ENCODE measurements at places on chromosomes 6 and 20.

DNA sequence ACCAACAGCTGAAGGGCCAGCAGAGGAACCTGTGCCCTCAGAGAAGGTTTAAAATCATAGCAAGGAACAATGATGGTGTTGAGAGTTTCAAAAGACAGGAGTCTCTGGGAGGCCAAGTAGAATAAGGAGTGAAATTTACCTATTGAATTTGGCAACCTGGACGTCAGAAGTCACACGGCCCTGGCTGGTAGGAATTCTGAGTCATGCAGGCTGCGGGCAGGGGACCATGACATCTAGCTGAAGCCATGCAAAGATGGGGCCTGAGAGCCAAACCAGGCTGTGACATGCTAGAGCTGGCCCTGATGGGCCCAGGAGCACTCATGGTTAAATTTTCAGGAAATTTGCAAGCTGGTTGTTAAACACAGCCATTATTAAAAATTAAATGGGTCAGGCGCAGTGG lies 64.0 kb upstream of the SNX9 start:
- no peak for DNase-seq

DNA sequence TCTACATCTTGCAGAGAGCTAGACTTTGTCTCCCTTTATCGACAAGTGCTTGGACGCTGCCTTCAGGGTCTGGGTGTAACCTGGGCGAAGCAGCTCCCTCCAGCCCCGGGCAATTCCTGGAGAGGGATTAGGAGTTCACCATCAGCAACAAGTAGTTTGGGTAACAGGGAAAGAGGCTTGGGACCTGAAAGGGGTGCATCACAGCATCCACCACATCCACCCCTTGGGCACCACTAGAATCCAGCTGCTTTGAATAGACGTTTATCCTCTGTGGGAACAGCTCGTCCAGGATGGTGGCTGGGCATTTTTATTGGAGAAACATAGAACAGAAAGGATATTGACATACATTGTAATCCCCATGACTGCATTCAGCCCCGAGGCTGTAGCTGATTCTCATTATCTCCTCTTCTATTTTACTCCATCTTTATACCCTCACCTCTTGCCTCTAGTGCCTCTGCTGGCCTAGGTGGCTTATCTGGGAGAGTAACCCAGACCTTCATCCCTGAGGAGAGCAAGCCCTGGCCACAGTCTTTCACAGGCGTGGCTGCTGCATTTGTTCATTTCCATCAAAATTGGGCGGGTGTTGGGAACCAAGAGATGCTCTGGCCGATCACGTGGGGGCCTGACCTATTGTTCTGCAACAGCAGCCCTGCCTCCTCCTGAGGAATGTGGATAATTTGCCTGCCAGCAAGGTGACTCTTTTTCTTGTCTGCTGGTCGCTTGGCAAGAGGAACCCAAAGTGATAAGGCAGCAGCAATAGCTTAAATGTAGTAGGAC lies 109.2 kb upstream of the RALGAPA2 start:
- no peak for DNase-seq

DNA sequence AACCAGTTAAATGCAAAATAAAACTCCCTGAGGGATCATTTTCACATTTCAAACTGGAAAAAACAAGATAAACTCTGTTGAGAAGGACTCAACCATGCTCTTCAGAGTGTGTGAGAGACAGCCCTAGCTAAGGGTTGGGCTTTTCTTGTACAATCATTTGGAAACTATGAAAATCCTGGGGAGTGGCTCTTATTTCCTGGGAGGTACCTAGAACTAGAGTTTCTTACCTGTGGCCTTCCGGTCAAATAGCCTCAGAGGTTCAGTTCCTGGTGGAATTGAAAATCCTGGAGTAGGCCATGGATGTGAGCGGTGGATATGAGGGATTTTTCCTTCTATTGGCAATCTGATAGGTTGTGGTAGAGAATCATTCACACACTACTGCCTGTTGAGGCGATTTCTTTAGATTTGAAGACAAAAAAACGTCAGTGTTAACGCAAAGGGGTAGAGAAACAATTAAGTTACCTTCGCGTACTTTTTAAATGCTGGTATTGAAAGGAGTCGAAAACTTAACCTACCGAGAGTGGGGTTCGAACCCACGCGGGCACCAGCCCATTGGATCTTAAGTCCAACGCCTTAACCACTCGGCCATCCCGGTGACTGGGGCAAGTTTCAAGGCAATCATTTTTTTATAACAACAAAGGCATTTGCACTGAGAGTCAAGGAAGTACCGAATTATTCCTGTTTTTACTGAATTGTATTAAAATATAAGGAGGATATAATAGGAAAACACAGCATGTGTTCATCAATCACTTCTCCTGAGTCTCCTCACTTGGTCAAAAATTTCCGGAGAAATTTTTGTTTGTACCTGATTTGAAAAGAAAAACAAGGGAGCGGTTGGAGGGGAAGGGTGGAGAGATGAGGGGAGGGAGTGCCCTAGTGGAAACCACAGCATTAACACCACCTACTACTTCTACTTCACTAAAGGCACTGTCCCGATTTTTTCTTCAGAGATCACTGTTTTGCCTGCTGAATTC lies 191.3 kb downstream of the OR2B2 start:
- no peak for DNase-seq

GRCh38 chr6:168397012-168397411 lies 44.0 kb upstream of the SMOC2 start:
- no peak for DNase-seq

DNA sequence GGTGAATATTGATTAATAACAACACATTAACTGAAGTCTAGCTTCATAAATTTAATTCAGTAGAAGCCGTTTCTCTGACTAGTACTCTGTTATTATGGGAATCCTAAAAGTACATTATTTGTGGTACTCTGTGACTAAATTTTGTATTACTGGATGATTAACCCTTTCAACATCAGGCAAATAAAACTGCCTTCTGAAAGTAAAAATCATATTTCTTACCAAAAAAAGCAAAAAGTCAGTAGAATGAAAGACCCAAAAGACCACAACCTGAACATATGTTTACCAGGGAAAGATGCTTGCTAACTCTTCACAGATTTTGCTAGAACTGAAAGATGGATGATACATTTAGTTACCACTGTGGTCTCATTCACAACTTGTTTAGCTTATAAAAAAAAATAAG lies 73.2 kb downstream of the AHI1 start:
- DNase-seq = no peak

- DNase-seq = no peak
Observed at GRCh38 chr6:128525406-128525805, 5.0 kb upstream of the PTPRK start.

- DNase-seq = no peak
Observed at GRCh38 chr6:44699082-44699481, 311.6 kb downstream of the CDC5L start.

GRCh38 chr6:159754959-159755914 lies 6.6 kb upstream of the ACAT2 start:
- no peak for DNase-seq

DNA sequence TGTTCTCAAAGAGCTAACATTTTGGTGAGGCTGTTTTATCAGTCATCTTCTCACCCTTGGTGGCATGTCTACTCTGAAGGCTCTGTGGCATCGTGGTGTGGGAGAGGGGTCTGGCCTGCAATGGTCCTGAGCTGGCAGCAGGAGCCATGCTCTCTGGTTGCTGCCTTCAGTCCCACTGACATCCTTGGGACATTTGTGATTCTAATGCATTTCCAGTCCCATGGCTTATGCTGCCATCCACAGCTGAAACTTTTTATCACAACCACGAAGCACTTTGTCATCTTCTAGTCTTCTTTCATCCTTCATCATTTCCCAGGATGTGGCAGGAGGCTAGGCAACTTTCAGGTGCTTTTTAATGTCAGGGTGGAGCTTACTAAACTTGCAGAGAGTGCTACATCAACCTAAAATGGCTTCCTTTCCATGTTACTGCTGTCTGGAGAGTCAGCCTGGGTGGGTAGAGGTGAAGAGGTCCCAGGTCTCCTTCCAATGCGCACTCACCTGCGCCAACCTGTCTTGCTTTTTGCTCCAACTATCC lies 77.1 kb downstream of the GPR63 start:
- no peak for DNase-seq

DNA sequence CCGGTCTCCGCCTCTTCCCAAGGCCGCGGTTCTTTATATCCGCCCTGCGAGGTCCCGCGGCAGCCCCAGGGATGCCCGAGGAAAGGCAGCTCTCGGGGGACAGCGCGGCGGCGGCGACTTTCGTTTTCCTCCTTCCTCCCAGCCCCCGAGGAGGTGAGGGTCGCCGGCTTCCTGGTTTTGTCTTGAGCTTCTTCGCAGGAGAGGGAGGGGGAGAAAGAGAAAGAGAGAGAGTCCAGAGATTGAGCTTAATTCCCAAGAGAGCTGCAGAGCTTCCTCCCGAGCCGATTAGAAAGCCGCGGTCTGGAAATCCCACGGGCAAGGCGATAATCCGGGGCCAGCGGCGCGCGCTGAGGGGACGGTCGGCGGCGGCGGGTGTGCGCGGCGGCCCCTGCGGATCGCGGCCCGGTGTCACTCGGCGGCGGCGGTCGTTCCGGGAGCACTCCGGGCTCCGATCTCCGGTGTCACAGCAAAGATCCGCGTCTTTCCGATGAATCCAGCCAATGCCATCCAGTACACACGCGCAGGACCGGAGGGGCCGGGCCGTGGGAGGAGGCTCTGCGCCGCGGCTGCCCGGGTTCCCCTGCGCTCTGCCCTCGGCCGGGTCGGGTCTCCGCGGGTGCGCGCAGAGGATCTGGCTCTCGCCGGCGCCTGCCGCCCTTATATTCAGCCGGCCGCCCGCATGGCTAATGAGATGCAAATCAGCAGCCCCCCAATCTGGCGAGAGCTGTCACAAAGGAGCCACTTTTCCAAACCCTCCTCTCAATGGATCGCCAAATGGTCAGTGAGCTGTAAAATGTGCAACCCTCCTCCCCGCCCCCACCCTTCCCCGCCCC lies at the start of gene DLL1:
TSS of gene DLL1 (minus strand) at position 783 of the 833 bp plus-strand sequence. CDS start 939 bp downstream, outside the sequence.
- no peak for DNase-seq

GRCh38 chr20:50690650-50691572 lies at the start of gene RIPOR3:
TSS of gene RIPOR3 (minus strand) at chr20:50691542. CDS start at chr20:50691128, 414 bp downstream.
- DNase-seq = no peak

DNA sequence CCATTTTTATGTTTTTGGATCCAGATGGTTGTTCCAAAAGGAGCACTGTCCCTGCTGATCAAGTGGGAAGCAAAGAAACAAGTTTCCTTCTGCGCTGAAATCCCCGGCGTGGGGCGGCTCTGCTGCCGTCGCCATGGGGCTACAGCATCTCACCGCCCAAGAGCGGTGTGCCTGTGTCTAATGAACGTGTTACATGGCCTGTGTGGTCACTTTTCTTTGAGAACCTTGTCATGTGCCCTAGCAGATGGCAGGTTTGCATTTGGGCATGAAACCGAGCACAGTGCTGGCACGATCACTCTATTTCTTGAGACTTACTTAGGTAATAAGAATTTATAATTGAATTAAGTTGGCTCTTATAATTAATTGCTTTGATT lies 51.9 kb downstream of the ZDHHC14 start:
- no peak for DNase-seq

GRCh38 chr6:159594750-159595117 lies 98.3 kb downstream of the SOD2 start:
- no peak for DNase-seq

DNA sequence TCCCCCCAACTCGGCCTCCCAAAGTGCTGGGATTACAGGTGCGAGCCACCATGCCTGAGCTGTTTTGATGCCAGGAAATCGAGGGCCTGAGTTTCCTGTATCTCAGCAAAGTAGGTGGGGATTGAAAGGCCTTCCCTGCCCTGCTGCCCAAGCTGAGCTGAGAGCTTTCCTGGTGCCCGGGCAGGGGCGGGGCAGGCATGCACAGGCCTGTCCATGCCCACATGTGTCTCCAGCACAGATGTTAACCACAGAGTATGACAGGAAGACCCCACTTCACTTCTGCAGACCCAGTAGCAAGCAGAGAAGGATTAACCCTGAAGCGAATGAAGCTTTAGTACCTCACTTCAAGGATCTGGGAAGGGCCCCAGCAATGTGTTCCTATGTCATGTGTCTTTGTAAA lies 66.0 kb downstream of the GPR6 start:
- DNase-seq = no peak

DNA sequence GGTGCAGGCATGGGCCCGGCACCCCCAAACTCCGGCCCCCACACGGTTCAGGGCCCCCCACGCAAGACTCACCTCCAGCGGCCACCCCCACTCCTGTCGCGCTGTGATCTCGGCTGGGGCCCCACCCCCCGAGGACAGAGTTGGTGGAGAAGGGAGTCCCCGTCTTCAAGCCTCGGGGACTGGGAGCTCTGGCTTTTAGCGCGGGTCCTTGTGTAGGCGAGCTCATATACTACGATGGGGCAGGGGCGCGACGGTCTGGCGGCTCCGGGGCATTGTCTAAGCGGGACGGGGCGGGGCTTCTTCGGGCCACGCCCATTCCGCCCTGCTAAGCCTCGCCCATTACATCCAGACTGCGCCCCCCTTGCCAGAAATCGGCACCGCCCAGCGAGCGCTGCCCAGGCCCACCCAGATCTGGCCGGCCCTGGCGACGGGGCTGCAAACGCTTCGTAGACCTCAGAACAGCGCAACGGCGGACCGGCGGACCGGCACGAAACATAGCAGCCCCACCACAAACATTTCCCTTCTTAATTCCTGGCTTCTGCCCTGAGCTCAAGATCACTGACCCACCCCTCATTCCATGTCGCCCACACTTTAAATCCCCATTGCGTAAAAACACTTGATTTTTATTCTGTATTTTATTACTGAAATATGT lies 1.0 kb upstream of the DDAH2 start:
- DNase-seq = no peak

DNA sequence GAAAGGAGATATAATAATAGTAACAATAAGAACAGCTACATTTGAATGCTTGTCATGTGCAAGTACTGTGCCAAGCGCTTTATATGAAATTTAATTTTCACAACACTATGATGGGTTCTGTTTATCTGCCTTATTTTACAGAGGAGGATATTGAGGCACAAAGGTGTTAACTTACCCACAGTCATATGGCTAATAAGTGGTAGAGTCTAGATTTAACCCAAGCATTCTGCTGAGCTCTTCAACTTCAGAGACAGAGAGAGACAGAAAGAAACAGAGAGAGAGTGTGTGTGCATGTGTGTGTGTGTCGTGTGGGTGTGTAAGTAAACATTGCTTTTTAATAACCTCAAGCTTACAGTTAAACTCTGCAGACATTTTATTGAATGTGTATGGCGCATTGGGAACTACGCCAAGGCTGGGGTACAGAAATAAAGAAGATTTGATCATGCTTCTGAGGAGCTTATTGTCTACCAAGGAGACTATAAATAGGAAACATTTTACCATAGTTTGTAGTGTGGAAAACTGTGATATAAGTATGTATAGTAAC lies 12.9 kb downstream of the TBPL1 start:
- no peak for DNase-seq
